ENCODE measurements at places on chromosomes 1 and 21.

GRCh38 chr1:119052267-119052666, 64.1 kb upstream of the TBX15 start:
- no peak for DNase-seq

GRCh38 chr1:164868990-164869389, 310.0 kb downstream of the PBX1 start:
- no peak for DNase-seq

- no peak for DNase-seq
Observed at GRCh38 chr1:14686701-14687100, 88.2 kb downstream of the KAZN start.

DNA sequence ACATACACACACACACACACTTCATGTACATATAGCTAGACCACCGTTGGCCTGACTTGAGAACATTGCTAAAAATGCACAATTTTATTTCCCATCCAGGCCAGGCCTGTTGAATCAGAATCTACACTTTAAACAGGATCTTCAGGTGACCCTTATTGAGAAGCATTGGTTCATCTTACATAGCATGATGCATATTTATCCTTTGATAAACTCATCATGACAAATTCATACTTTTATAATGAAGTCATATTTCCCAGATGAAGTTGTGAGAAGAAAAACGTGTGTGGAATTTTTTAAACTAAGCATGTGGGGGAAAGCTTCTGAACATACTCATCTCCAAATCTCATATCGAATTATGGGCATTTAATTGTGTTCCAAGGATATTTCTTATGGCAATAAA, 877.7 kb downstream of the MRPL39 start:
- no peak for DNase-seq

- no peak for DNase-seq
Observed at GRCh38 chr1:36753451-36753850, 270.7 kb upstream of the CSF3R start.

DNA sequence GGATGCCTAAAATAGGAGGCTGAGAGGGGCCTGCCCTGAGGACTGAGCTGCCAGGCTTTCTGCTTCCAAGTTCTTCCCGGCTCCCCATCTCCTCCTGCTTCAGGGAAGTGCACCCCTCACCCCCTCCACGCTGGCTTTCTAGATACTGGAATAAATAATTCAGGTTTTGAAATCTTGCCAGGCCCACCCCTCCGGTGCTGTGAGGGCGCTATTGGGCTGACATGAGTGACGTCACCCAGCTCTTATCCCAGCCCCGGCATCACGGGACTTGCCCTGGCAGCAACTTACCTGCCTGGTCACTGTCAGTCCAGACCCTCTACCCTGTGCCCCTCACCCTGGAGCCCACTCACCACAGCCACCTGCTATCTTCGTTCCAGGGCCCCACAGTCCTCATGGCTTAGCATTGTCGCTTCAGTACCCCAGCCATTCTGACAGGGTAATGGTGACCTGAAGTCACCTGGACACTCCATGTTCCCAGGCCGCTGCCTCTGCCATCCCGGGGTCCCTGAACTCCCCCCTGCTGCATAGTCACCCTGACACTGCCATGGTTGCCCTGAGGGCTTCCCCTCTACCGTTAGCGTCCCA, 819 bp upstream of the GPR3 start:
- peak; percentile 90 for DNase-seq

DNA sequence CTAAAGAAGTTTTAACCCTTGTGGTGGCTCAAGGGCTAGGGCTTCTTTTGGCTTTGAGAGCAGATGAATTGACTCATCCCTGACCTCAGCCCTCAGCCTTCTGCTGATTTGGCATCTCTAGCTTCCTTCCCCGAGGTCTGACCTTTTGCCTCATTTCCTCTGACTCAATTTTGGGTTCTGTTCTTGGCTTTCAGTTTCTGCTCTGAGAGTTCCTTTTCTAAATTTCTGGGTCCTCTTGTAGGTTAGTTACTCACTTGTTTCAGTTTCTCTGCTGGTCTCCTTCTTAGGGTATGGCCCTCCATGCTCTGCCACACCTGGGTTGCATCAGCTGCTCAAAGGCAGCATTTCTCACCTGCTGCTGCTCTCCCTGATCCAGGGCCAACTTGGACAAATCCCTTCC, 19.4 kb downstream of the PDE4B start:
- peak; percentile 30 for DNase-seq

DNA sequence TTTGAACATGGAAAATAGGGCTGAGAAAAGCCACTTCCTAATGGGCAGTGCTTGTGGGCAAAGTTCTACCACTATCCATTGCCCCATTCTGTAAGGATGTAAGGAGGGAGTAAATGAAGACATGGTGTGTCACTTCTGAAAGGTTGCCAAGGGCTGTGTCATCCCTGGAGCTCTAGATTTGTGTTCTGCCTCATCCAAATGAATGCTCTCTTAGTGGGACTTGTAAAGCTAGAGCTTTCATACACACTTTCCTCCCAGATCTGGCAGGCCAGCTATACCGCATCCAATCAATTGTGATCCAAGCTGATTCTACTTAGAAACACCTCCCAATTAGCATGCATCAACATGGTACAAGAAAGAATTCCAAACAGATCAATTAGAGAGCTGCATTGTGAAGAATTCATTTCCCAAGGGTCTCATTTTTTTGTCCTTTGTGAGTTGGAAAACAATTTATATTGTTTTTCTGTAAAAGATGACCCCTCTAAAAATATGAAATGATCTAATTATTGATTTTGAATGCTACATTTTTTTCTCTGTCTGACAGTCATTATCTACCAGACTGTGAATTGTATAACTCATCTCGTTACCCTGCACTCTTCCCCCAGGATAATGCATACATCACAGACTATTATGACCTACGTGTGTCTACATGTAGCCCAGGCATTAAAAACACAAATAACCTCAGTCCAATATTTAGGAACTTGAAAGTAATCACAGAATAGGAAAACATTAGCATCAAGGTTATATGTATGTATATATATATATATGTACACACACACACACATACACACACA, 117.1 kb upstream of the DUSP10 start:
- DNase-seq: no peak

GRCh38 chr1:56773341-56774066, 45.7 kb downstream of the FYB2 start:
- DNase-seq: no peak

All from GM23338 (cell line).